Natural killer cell treated with Interleukin-12 subunit alpha and Interleukin-12 subunit beta and Interleukin-15 and Interleukin-18, amount 100 ng/mL, for 72 hours (primary cell): ENCODE measurements at places on chromosomes 7 and 10. TPM values are rescaled to one million over a fixed set of nuclear protein-coding genes. Genes with fewer than 3 reads are reported as not detected.

Gene CYP3A4
- total RNA-seq, result not detected

Gene PIP
- total RNA-seq, result not detected

Gene DGKB
- not detected for total RNA-seq

Gene CXCL12
- not detected for total RNA-seq

Gene CUBN
- total RNA-seq, result 1.6 TPM

Gene PLEKHS1
- 0.12 TPM for total RNA-seq

Gene OR2A12
- total RNA-seq, result not detected

Gene HTR5A
- not detected for total RNA-seq

Gene SP4
- 22.6 TPM for total RNA-seq

Gene AGR2
- not detected for total RNA-seq

Gene LIPN
- not detected for total RNA-seq

Gene PLAU
- not detected for total RNA-seq

Gene FEZF1
- total RNA-seq, result not detected

Gene PNLIPRP2
- total RNA-seq, result not detected

Gene SNX8
- 28.9 TPM for total RNA-seq

Gene CAV2
- not detected for total RNA-seq

Gene BMPER
- total RNA-seq, result not detected

Gene UPF2
- 39.6 TPM for total RNA-seq

Gene CHST12
- total RNA-seq, result 29.6 TPM

Gene SPDYE2B
- not detected for total RNA-seq

Gene VWDE
- total RNA-seq, result 0.31 TPM

Gene LIPM
- not detected for total RNA-seq

Gene C7orf33
- not detected for total RNA-seq

Gene TMEM270
- not detected for total RNA-seq

Gene ANK3
- 22.0 TPM for total RNA-seq

Gene VENTX
- not detected for total RNA-seq

Gene STYXL1
- 36.6 TPM for total RNA-seq

Gene EPHB6
- total RNA-seq, result 0.64 TPM

Gene HIPK2
- 152 TPM for total RNA-seq

Gene NEBL
- not detected for total RNA-seq

Gene DPCD
- total RNA-seq, result 8.2 TPM

Gene ZNF853
- 1.0 TPM for total RNA-seq

Gene NKX2-3
- not detected for total RNA-seq

Gene CLCN1
- total RNA-seq, result 0.10 TPM

Gene VGF
- 0.31 TPM for total RNA-seq

Gene CRTAC1
- total RNA-seq, result not detected

Gene LMBR1
- 41.7 TPM for total RNA-seq

Gene STEAP1B
- 4.1 TPM for total RNA-seq

Gene CHN2
- 0.70 TPM for total RNA-seq

Gene GPR22
- total RNA-seq, result not detected

Gene LRRTM3
- not detected for total RNA-seq

Gene RGR
- total RNA-seq, result not detected

Gene HOXA4
- total RNA-seq, result 0.55 TPM

Gene STEAP2
- total RNA-seq, result 3.1 TPM

Gene MAGI2
- total RNA-seq, result 0.08 TPM

Gene ELMO1
- 103 TPM for total RNA-seq

Gene SKIDA1
- total RNA-seq, result not detected

Gene SAMD9
- 15.3 TPM for total RNA-seq

Gene MLXIPL
- total RNA-seq, result not detected

Gene AGBL3
- total RNA-seq, result 2.8 TPM

Gene NOS3
- total RNA-seq, result 1.2 TPM

Gene SEMA4G
- total RNA-seq, result not detected

Gene SUFU
- total RNA-seq, result 10.9 TPM

Gene GPRIN2
- total RNA-seq, result not detected

Gene KCND2
- not detected for total RNA-seq

Gene KLF14
- not detected for total RNA-seq
